A549 treated with Mapracorat at 1 μM for 4 hours (cell line): ENCODE measurements at places on chromosomes 2 and 18. TPM values are rescaled to one million over a fixed set of nuclear protein-coding genes. Genes with fewer than 3 reads are reported as not detected.

SERPINB7 gene
- 1.7 to 2.5 TPM (median 2.3 TPM) in 5 replicates for total RNA-seq

ZCCHC2 gene
- 7.8 to 10.2 TPM (median 9.2 TPM) in 5 replicates for total RNA-seq

B3GNT7 gene
- 1.8 to 2.8 TPM (median 2.4 TPM) in 5 replicates for total RNA-seq

TIA1 gene
- 36.2 to 53.9 TPM (median 48.7 TPM) in 5 replicates for total RNA-seq

DSG1 gene
- not detected in 5 replicates for total RNA-seq

SGPP2 gene
- 0.35 to 0.55 TPM (median 0.42 TPM) in 5 replicates for total RNA-seq

LTBP1 gene
- 19.2 to 32.6 TPM (median 29.6 TPM) in 5 replicates for total RNA-seq

CDK15 gene
- total RNA-seq = not detected in 5 replicates

DCDC2C gene
- total RNA-seq = 0.24 to 0.57 TPM (median 0.38 TPM) in 3 of 5 replicates, not detected in the others

FZD7 gene
- total RNA-seq = 5.2 to 7.3 TPM (median 6.4 TPM) in 5 replicates

SLC4A5 gene
- 0.07 to 0.41 TPM (median 0.36 TPM) in 5 replicates for total RNA-seq

TCF23 gene
- total RNA-seq = not detected in 5 replicates

CBLN2 gene
- total RNA-seq = 0.05 to 0.42 TPM (median 0.07 TPM) in 5 replicates

CACNB4 gene
- total RNA-seq = 0.08 to 0.16 TPM (median 0.13 TPM) in 5 replicates

LIPG gene
- 0.16 to 0.41 TPM (median 0.21 TPM) in 5 replicates for total RNA-seq

DLX1 gene
- 3.2 to 4.0 TPM (median 3.2 TPM) in 5 replicates for total RNA-seq

MYL12B gene
- total RNA-seq = 392 to 407 TPM (median 402 TPM) in 5 replicates

KCNF1 gene
- 20.6 to 47.2 TPM (median 36.0 TPM) in 5 replicates for total RNA-seq

PJVK gene
- total RNA-seq = 0.82 to 1.4 TPM (median 0.88 TPM) in 5 replicates

FBLN7 gene
- total RNA-seq = 0.13 to 0.73 TPM (median 0.58 TPM) in 5 replicates

BOLL gene
- not detected in 5 replicates for total RNA-seq

ZSWIM2 gene
- not detected in 5 replicates for total RNA-seq

CHRNA1 gene
- not detected in 5 replicates for total RNA-seq

PLCD4 gene
- total RNA-seq = 0.29 to 0.56 TPM (median 0.39 TPM) in 5 replicates

DNAJC5G gene
- total RNA-seq = not detected in 5 replicates

COA5 gene
- total RNA-seq = 16.5 to 27.6 TPM (median 24.6 TPM) in 5 replicates

KIDINS220 gene
- 15.7 to 21.1 TPM (median 19.3 TPM) in 5 replicates for total RNA-seq

FAM237A gene
- not detected in 5 replicates for total RNA-seq

FIGN gene
- total RNA-seq = 2.0 to 2.4 TPM (median 2.3 TPM) in 5 replicates

PER2 gene
- total RNA-seq = 5.5 to 7.3 TPM (median 6.8 TPM) in 5 replicates

EML6 gene
- total RNA-seq = 1.1 to 3.1 TPM (median 1.5 TPM) in 5 replicates

CCDC178 gene
- total RNA-seq = not detected in 5 replicates

FN1 gene
- total RNA-seq = 171 to 279 TPM (median 205 TPM) in 5 replicates

OST4 gene
- total RNA-seq = 539 to 642 TPM (median 562 TPM) in 5 replicates

IL1F10 gene
- not detected in 5 replicates for total RNA-seq

ACVR1C gene
- total RNA-seq = not detected in 5 replicates

MGAT4A gene
- 1.7 to 2.5 TPM (median 2.4 TPM) in 5 replicates for total RNA-seq

CXCR4 gene
- total RNA-seq = 0.21 to 0.76 TPM (median 0.52 TPM) in 5 replicates

RTP5 gene
- total RNA-seq = not detected in 5 replicates

IL36A gene
- not detected in 5 replicates for total RNA-seq

ZEB2 gene
- 5.2 to 9.2 TPM (median 7.8 TPM) in 5 replicates for total RNA-seq

TMEM178A gene
- 0.12 to 0.27 TPM (median 0.18 TPM) in 4 of 5 replicates, not detected in the other for total RNA-seq

SMARCAL1 gene
- total RNA-seq = 13.2 to 15.3 TPM (median 14.4 TPM) in 5 replicates

TCF7L1 gene
- total RNA-seq = 7.8 to 10.4 TPM (median 9.9 TPM) in 5 replicates

SKA1 gene
- 11.2 to 11.9 TPM (median 11.7 TPM) in 5 replicates for total RNA-seq

HJURP gene
- 58.1 to 61.5 TPM (median 59.1 TPM) in 5 replicates for total RNA-seq

DYSF gene
- 0.50 to 1.0 TPM (median 0.78 TPM) in 5 replicates for total RNA-seq

PRKAG3 gene
- total RNA-seq = not detected in 5 replicates

FAM124B gene
- not detected in 5 replicates for total RNA-seq

GALNT5 gene
- total RNA-seq = 2.0 to 2.2 TPM (median 2.1 TPM) in 5 replicates

TDRD15 gene
- not detected in 5 replicates for total RNA-seq

SEC11C gene
- total RNA-seq = 49.9 to 66.9 TPM (median 58.9 TPM) in 5 replicates
